ENCODE measurements at places on chromosomes 7 and 10.

DNA sequence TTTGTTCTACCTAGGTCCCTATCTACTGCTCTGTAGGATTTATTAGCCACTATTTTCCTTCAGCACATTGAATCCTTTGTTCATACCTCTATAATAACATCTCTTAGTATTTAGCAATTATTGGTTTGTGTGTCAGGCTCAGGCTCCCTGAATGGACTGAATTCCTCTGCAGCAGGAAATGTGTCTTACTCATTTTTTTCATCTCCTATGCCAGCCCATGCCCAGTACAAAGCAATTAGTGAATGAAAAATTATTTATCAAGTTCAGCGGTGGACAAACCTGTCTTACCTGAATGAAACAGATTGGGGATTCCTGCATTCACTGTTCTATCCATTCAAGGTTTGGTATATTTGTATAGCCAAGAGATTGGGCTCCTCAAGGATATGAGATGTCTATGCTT is 53.7 kb downstream of the C1GALT1 start:
- DNase-seq, result no peak

- no peak for DNase-seq
Measured at GRCh38 chr7:157832006-157832405, 495.2 kb downstream of the DNAJB6 start.

DNA sequence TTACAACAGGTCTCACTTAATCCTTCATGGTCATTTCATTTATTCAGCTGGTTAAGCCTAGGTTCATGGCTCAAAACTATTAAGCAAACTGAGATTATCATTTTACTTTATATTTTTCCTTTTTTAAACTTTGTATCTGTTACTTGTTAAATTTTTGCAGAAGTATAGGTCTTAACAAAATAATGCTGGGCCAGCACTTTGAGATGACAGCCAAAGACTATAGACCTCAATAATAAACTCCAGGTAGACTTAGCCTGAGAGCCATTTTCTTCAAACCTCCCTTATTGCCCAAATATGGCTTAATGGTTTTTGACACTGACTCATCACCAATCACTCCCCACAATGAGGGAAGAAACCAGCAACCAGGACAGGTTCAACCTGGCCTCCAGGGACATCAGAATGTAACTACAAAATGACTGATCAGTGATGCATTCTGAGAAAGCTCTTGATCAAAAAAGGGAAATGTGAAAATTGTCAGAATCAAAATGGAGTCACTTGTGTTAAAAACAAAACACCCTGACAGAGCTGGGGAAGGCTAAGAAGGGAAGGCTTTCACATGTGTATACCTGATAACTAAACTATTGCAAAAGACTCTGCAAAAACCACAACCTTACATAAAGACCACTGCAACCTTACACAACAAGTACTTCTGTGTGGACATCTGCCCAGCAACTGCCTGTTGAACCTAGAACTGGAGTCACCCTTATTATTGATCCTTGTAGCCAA is 2.1 kb upstream of the CCDC126 start:
- DNase-seq, result no peak

GRCh38 chr7:138358850-138359341 is 101.2 kb upstream of the TRIM24 start:
- DNase-seq, result no peak

GRCh38 chr10:109898666-109899355 is 24.5 kb downstream of the XPNPEP1 start:
- no peak for DNase-seq

GRCh38 chr10:44042075-44042770 is 342.7 kb downstream of the CXCL12 start:
- DNase-seq, result no peak

Measured in NCI-H2029 treated with DMSO at 0.1 percent for 48 hours (cell line).